H9 (cell line): ENCODE measurements at places on chromosomes 4 and X. TPM values are rescaled to one million over a fixed set of nuclear protein-coding genes. Genes with fewer than 3 reads are reported as not detected.

DNA sequence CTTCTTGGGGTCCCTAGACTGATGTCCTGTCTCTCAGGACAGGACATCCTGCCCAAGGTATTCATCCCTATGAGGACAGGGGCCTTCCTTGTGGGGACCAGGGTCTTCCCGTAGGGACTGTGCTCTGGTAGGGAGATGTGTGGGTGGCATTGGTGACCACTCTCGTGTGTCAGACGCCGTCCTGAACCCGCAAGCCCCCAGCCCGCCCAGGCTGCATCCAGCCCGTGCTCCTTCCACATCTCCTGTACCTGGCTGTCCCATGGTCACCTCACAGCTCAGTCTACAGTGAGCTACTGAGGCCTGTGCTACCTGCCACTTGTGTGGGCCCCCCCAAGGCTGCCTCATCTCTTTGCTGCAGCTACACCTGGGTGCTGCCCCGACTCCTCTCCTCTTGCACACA, 24.0 kb downstream of the WFS1 start:
- no peak overlapping the region for H3K27ac ChIP-seq
- no peak for DNase-seq
- no peaks in the 10 kb centered on the region for H3K4me1 ChIP-seq
- H3K27me3 ChIP-seq = no peaks in the 10 kb centered on the region
- peaks cover 14% of the 10 kb centered on the region; the same call in 2 of the 3 replicates for H3K36me3 ChIP-seq

DNA sequence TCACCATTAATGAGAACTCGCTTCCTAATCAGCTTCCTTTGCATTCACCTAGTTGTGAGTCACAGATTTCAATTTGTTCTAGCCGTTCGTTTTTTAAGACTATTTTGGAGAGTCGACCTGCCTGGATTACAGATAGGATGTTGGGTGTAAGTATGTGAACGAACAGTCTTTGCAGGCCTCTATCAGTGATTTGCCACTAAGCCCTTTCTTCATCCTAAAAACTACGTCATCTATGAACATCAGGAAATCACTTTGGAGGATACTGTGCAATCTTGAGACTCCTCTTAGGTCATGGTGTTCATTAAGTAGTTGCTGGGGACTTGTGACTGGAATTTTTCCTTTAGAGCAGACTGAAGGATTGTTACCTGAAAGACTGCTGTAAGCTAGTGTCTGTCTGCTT, 1.1 kb downstream of the POLA1 start:
- peaks cover 6% of the 10 kb centered on the region; the same call in 2 of the 3 replicates for H3K36me3 ChIP-seq
- no peaks in the 10 kb centered on the region for H3K27me3 ChIP-seq
- H3K27ac ChIP-seq = no peak overlapping the region
- H3K4me3 ChIP-seq = peak overlapping the region; percentile 91
- H3K4me1 ChIP-seq = peaks cover 6% of the 10 kb centered on the region; the same call in 1 of the 2 replicates

- no peak for DNase-seq
- H3K36me3 ChIP-seq = no peaks in the 10 kb centered on the region
- peaks cover 3% of the 10 kb centered on the region; the same call in 1 of the 2 replicates for H3K4me1 ChIP-seq
- H3K4me3 ChIP-seq = no peak overlapping the region
Measured at GRCh38 chr4:10577018-10577417, 107.5 kb downstream of the CLNK start.

TMEM35A gene
- total RNA-seq = 3.2 and 4.3 TPM in 2 replicates

- H3K4me1 ChIP-seq = no peaks in the 10 kb centered on the region; the same call in 1 of the 2 replicates
- H3K27me3 ChIP-seq = no peaks in the 10 kb centered on the region
- H3K36me3 ChIP-seq = no peaks in the 10 kb centered on the region
- no peak overlapping the region for H3K4me3 ChIP-seq
- no peak overlapping the region for H3K27ac ChIP-seq
Measured at GRCh38 chr4:38603652-38604051, 60.3 kb upstream of the KLF3 start.
